SW480 (cell line): ENCODE measurements at places on chromosomes 6 and 20.

DNA sequence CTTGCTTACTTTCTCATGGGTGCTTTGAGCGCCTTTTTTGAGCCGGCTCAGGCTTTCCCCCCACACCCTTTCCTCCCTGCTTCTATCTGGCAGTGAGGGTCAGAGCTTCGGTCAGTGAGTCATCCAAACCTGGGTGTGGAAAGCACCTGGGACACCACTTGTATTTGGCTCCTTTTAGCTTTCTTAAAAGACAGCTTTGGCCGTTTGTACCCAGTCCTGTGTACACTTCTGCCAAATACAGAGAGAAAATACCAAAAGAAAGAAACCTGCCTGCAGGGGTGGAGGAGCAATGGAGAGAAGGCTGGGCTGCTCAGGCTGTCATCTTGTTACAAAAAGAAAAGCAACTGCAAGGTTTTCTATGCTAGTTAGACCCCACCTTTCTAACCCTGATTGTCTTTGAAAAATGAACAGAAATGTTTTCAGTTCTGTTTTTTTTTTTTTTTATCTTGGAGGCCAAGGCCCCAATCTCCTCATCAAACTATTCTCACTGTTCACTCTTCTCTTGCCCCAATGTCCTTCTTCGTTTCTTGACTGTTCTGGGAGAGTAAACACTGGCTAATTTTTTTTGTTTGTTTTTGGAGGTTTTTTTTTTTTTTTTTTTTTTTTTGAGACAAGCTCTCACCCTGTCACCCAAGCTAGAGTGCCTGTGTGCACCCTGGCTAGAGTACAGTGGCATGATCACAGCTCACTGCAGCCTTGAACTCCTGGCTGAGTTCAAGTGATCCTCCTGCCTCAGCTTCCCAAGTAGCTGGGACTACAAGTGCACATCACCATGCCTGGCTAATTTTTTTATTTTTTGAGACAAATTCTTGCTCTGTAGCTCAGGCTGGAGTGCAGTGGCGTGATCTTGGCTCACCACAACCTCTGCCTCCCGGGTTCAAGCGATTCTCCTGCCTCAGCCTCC is 76.4 kb downstream of the SSR1 start:
- peak; percentile 47 for DNase-seq

DNA sequence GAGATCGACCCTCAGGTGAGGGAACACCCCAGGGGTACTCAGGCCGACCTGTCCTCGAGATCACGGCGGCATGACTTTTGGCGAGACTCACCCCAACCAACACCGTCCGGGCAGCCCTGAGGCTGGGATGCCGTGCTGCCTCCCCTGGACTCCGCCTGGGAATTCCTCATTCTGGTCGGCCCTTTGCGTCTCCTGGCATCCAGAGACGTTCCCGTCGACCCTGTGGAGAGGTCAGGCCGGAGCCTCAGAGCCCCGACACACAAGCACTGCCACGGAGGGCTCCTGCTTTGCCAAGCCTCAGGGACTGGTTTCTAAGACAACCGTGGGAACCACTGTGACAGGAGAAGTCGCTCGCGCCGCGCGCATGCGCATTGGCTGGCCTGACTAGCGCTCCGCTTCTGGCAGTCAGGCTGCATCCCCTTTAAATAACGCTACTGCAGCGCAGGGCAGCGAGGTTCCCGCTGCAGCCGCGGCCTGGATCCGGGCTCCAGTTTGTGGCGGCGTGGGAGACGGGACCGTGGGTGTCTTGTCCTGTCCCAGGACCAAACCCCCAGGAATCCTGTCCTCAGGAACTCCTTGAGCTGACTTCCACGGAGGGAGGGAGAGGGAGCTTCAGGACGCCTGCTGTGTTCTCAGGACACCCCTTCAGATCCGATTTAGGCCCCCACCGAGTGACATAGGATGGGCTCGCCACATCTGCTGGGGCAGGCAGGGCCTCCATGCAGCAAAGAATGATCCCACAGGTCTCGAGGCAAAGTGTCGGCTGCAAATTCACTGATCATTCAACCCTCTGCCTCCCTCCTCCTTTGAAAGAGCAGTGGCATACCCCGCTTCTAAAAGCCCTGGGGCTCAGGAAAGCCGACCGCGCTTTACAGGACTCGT is 163.2 kb upstream of the ZNF337 start:
- DNase-seq = peak; percentile 75

DNA sequence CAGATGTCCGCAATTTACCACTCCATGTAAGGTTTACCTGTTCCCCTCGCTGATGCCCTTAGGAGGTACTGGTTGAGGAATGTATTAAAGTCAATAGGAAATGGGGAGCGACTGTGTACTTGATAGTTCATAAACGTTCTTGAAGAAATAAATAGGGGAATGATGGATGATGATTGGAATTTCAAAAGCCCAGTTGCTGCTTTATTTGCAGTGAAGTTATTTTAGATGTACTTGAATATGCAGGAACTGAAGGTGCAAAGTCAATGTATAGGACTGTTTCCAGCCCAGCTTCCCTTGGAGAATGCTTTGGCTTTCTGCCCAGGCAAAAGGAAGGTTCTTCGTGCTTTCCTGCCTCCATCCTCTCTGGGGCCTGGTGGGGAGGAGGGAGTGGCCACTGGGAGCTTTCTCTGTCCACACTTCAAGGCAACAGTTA is 19.8 kb downstream of the ADGRF5 start:
- DNase-seq = no peak

DNA sequence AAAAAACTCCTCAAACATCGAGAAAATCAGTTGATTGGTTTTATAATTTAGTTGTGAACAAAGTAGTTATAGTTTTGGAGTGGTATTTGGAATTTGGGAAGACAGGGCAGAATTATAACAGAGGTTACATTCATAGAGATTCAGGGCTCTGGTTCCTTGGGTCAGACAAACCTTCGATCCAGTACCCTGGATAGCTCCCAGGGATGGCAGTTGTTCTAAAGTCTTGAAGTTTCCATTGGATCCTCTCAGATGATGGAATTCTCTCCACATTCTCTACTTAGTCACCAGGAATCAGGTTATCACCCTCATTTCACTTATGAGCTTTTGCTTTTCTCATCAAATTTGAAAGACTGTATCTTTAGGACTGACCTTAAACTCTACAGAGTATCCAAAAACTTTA is 285.1 kb downstream of the CENPW start:
- DNase-seq = no peak

GRCh38 chr20:19975901-19976300 is 41.3 kb upstream of the NAA20 start:
- peak; percentile 55 for DNase-seq

DNA sequence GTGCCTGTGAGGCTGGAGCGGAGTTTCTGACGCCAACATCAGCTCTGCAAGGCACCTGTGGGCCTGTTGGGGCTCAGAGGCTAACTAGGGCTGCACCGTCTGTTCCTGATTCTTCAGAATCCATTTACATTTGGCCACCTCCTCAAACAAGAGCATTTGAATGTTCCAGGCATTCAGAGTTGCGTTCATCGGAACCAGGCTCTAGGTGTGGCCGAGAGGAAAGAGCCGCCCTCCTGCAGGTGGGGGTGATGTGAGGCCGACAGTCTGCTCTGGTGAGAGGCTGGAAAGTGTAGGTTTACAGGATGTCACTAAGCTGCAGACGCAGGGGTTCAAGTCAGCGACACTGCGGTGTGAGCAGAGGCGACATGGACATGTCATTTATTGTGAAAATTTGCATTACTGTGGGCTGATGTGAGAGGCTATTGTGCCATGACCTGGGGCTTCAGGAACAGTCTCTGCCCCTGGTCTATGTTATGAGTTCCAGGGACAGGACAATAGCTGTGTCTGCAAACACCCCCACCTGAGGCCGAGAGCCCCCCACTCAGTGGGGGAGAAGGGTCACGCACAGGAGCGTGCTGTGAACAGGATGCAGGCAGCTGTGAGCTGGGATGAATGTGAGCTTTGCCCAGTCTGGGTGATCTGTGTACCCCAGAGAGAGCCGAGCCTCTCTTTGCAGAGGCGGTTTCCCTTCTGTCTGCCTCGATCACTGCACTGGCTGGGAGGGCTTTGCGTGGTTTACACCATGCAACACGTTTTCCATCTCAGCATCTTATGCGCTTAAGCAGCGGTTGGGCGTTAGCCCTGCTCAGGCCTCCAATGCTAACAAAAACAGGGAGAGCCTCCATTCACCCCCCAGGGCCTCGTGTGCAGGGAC is 21.1 kb downstream of the SLCO4A1 start:
- DNase-seq = no peak

- DNase-seq = no peak
Observed at GRCh38 chr6:142088858-142089216, 43.9 kb upstream of the GJE1 start.

- DNase-seq = no peak
Observed at GRCh38 chr6:43159599-43159998, 11.5 kb upstream of the SRF start.

DNA sequence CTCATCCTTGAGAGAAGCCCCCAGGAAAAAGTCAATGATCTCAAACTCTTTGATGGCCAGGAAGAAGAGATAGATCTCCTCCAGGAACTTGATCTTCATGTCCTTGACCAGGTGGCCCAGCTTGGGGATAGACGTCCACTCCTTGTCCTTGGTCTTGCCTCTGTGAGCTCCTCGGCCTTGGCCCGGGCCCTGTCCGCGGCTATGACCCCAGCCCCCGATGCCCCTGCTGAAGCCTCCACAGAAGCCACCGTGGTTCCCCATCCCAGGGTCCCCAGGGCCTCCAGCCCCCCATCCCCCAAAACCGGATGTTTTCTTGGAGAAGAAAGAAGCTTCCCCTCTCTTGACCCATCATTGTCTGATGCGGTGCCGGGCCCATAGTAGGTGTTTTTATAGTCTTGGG is 195.1 kb downstream of the ZMYND8 start:
- DNase-seq = no peak

DNA sequence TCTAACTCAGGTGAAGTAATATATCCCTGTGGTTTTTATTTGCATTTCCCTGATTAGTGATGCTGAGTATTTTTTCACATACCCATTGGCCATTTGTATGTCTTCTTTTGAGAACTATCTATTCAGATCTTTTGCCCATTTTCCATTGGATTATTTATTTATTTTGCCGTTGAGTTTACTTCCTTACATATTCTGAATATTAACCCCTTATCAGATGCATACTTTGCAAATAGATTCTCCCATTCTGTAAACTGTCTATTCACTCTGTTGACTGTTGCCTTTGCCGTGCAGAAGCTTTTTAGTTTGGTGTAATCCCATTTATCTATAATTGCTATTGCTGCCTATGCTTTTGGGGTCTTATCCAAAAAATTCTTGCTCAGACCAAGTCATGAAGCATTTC is 336.9 kb downstream of the BTBD9 start:
- no peak for DNase-seq

DNA sequence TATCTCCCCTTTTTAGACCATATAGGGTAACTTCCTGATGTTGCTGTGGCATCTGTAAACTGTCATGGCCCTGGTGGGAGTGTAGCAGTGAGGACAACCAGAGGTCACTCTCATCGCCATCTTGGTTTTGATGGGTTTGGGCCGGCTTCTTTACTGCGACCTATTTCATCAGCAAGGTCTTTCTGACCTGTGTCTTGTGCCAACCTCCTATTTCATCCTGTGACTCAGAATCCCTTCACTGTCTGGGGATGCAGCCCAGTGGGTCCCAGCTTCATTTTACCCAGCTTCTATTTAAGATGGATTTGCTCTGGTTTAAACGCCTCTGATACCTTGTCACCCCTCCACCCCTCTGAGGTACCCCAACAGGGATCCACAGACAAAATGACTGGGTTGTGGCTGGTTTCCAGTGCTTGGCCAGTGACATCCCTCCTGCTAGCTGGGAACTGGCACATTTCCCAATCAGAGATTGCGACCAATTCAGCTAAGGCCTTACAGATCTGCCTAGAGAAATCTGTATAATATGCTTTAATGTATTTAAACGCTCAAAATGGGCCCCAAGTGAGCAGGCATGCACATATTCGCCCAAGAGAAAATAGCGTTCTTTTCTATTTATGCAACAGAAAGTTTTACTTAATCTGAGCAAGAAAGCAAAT is 315.6 kb upstream of the QKI start:
- no peak for DNase-seq

DNA sequence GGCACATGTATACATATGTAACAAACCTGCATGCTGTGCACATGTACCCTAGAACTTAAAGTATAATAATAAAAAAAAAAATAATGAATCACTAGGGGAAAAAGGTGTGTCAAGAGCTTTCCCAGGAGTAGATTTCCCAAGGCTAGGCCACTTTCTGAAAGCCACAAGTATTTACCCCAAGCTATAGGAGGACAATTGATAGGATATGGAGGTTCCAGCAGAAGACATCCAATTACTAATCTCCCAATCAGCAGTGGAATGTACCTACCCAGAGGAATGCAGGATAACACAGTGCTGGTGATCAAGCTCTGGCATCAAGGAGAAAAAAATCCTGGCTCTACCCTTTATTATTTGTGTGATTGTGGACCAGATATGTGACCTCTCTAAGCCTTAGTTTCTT is 562.7 kb downstream of the RFPL4B start:
- DNase-seq = no peak

GRCh38 chr6:48511378-48511777 is 400.4 kb upstream of the PTCHD4 start:
- no peak for DNase-seq

GRCh38 chr6:55822005-55822404 is 53.4 kb downstream of the BMP5 start:
- DNase-seq = no peak

- DNase-seq = no peak
Observed at GRCh38 chr20:8399947-8400346, 267.9 kb downstream of the PLCB1 start.

DNA sequence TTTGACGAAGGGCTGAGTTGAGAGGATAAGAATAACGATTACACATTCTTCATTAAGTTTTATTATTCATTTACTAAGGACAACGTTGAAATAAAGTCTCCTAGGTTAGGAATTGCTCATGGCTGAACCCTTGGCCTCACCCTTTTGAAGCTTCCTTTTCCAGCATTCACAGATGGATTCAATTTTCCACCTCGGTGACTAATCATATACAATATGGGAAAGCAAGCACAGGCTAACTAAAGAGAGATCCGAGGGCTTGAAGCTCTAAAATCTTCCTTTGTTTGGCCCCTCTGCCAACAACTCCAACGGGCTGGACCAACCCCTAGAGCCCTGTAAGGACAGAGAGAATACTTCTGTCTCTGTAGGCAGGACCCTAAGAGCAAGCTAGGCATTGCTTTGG is 159.5 kb downstream of the SOD2 start:
- no peak for DNase-seq

GRCh38 chr6:141675957-141676356 is 456.8 kb upstream of the GJE1 start:
- peak; percentile 0 for DNase-seq

DNA sequence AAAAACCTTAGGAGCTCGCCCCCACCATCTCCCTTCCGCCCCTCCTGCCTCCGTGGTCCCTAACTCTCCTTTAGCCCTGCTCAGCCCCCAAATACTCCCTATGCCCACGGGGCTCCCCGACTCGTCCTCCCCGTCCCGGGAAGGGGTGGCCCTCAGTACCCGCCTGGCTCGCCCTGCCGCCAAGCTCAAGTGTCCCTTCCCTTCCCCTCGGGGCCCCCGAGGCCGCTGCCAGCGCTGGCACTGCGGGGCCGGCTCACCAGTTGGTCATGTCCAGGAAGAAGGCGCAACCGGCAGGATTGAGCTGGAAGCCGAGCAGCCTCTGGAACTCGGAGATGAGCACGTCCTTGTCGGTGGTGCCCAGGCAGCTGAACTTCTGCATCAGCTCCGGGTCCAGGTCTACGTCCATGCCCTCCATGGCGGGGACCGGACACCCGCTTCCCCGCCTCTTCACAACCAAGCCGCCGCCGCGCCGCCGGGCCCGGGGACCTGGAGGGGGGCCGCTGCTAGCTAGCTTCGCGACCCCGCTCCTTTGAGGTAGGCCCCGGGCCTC is 303 bp downstream of the ILRUN start:
- DNase-seq = no peak

- peak; percentile 37 for DNase-seq
Observed at GRCh38 chr6:109165392-109165974, 70.2 kb downstream of the CEP57L1 start.

- DNase-seq = no peak
Observed at GRCh38 chr6:44788387-44788981, 401.0 kb downstream of the CDC5L start.
